Type B pancreatic cell (in vitro differentiated cells): ENCODE measurements at places on chromosomes 5 and 9.
A peak's percentile ranks its signal among the peaks of the same experiment; 100 is the strongest.

GRCh38 chr5:160787240-160787639, 64.8 kb downstream of the ATP10B start:
- no peak for DNase-seq

DNA sequence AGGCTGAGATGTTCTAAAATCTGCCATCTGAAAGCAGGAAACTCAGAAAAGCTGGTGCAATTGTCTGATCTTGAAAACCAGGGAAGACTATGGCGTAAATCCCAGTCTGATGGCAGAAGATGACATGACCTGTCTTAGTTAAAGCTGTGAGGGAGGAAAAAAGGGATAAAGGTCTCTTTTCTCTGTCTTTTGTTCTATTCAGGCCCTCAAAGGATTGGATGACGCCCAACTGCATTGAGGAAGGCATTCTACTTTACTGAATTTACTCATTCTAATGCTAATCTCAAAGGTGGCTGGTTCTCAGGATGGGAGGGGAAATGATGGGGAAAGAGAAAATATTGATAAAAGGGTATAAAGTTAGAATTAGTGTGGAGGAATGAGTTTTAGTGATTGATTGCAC, 312.8 kb upstream of the CTNND2 start:
- DNase-seq: no peak

- DNase-seq: no peak
These were observed 14.4 kb upstream of the CEP78 start for GRCh38 chr9:78221425-78221824.

DNA sequence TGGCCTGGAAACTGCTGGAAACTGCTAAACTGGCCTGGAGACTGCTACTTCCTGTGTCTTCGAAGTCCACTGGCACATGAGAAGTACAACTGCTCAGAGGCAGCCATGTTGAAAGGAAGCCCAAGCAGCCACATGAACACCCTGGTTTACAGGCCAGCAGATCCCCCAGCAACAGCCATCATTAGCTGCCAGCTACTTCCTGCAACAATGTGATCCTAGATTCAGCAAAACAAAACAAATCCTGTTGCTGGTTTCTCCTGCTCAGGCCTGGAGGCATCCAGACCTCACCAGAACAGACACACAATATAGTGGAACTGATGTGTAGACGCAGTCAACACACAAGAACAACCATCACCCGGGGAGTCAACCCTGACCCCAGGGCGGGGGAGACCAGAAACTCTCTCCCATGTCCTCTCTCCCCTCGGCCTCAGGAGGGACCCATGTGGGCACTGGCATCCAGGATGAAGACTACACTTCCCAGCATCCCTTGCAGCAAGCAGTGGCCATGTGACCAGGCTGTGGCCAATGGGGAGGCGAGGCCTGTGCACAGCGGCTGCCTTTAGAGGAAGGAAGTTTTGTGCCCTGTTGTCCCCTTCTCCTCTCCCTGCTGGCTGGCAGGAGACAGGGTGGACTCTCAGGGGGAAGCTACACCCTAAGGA, 9.2 kb upstream of the LCN15 start:
- DNase-seq: no peak

- no peak for DNase-seq
These were observed 171.6 kb downstream of the PAX5 start for GRCh38 chr9:36862206-36863145.

DNA sequence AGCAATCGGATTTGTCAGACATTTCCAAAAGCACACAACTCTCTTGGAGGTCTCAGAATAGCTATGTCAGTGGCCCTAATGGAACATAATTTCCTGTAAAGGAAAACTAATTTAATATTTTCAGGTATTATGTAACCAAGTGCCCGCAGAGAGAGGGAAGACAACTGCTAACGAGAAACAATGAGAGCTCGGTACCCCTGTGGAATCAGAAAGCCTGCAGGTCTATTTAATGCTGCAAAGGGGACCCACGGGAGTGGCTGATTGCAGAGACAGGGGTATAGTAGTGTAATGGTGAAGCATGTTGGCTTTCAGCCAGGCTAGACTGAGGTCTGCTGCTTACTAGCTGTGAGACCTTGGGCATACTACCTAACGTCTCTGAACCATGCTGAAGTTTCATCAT, 508.1 kb upstream of the BRINP1 start:
- DNase-seq: no peak

- DNase-seq: peak; percentile 2
These were observed 144.6 kb downstream of the CMYA5 start for GRCh38 chr5:79834098-79834753.

- DNase-seq: no peak
These were observed 138.8 kb upstream of the CD180 start for GRCh38 chr5:67335426-67335825.

- DNase-seq: no peak
These were observed 4.7 kb upstream of the GLRX start for GRCh38 chr5:95826949-95827891.

DNA sequence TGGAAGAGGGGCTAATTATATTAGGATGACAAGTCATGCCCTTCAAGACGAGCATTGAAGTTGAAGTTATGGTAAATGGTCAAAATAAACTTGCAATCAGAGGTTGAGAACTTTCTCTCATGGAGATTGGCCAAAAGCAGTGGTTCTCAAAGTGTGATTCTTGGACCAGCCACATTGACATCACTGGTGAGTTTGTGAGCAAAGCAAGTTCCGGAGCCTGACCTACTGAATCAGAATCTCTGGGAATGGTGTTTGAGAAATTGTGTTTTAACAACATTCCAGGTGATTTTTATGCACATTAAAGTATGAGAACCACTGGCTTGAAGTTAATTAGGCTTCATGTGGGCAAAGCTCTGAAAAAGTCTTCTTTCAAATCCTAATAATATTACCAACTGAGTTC, 403.5 kb downstream of the ZSWIM6 start:
- no peak for DNase-seq

DNA sequence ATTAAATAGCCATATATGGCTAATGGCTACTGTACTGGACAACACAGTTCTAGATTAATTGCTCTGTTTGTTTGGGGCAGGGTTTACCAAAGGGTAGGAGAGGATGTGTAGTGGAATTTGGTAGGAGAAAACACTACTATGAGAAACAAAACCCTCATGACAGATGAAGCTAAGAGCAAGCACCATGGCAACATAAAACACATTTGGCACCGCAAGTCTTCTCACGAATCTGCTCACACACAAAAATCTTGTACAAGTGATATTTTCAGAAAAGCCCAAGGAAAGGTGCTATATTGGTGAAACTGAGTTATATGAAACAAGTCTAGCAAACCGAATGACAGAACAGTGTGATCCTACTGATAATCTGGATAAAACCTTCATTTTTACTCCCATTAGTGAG, 38.5 kb downstream of the CSF2 start:
- DNase-seq: no peak

GRCh38 chr5:180170106-180170809, 38.8 kb downstream of the RASGEF1C start:
- no peak for DNase-seq

DNA sequence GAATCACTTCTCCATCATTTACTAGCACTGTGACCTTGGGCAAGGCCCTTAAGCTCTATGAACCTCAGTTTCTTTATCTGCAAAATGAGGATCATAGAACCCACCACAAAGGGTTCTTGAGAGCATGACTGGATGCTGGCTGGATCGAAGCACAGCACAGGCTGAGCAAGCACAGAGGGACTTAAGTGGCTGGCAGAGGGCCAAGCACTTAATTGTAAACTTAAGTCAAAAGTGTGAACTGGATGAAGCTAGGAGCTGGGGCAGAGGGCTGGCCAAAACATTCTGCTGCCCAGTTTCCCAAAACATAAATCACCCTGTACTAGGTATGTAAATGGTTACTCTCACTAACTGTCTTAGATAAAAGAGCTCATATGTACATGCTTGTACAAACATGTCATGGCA, 112.3 kb upstream of the WWC1 start:
- DNase-seq: no peak
